ENCODE measurements at places on chromosomes 3 and 15.
A peak's percentile ranks its signal among the peaks of the same experiment; 100 is the strongest.

- DNase-seq: peak; percentile 44
Measured at GRCh38 chr15:101795455-101795854, 7.9 kb upstream of the OR4F6 start.

DNA sequence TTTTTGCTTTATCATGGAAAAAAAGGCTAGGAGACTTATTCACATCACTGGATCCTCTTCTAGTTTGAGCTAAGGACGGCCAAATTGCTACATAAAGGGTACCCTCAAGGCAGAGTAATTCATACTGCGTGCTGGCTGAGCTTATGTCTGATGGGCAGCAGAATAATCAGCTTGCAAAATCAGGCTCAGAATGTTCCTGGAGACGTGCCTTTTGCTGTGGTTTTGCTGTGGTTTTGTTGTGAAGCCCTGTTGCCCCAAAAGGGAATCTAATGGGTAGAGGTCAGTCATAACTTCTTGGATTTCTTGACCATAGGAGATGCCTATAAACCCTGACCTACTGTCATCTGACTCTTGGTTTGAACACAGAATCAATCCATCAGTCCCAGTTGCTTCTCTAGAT lies 189.9 kb downstream of the SOX2 start:
- DNase-seq: no peak

GRCh38 chr3:121362035-121362734 lies 183.6 kb downstream of the POLQ start:
- DNase-seq: no peak

DNA sequence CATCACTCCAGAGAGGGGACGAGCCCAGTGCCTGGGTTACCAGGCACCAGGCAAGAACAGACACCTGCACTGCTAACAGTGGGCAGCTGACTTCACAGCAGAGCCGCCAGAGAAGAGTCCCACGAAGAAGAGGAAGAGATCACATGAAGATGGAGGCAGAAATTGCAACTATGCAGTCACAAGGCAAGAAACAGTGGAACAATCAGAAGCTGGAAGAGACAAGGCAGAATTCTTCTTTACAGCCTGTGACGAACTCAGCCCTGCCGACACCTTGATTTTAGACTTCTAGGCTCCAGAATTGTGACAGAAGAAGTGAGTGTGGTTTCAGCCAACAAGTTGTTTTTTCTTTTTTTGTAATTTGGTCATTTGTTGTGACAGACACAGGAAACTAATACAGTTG lies 59.2 kb downstream of the IL12A start:
- DNase-seq: no peak

GRCh38 chr3:187767266-187768012 lies 22.2 kb upstream of the BCL6 start:
- no peak for DNase-seq

DNA sequence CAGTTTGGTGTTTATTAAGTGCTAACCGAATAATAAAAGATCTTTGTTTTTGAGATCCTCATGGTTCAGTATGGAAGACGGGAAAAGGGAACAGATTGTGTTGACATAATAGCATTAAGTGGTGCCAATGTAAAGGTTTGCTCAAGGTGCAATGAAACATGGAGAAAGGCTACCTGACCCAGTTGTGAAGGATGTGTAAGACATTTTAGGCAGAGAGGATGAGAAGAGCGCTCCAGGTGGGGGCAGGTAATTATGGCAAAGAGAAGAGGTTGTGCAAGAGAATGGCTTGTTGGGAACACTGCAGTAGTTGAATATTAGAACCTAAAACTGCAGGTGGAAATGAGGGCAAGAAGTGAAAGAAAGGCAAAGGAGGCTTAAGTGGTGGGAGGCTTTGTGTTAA lies 140.8 kb downstream of the DIPK2A start:
- no peak for DNase-seq

- no peak for DNase-seq
Measured at GRCh38 chr3:64985072-64985471, 297.3 kb upstream of the ADAMTS9 start.

DNA sequence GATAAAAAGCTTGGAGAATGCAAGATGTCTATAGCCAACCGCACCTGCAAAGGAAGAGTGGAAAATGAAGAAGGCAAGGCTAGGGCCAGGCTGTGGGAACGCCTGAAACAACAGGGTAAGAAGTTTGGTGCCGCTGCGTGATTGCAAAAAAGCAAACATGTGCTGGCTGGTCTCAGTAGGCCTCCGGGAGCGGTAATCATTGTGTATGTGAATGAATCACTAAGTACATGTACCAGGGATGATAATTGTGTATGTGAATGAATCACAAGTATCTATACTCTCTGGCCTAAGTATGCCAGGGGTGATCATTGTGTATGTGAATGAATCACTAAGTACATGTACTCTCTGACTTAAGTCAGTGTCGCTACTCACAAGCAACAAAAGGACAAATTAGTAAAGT lies 40.3 kb upstream of the PARL start:
- no peak for DNase-seq

DNA sequence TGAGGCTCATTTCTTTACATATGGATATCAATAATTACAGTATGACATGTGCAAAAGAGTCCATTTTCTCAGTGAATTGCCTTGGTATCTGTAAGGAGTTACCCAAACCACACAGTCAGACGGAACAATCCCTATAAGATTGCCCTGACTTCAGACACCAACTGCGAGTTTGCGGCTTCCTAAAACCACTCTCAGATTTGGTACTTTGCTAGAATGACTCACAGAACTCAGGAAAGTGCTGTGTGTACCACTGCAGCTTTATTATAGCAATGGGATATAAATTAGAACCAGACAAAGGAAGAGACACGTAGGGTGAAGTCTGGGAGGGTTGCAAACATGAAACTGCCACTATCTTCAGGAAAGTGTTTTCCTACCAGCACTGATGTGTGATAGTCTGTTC lies 45.8 kb upstream of the ATP13A3 start:
- DNase-seq: no peak

GRCh38 chr3:80087767-80088166 lies 320.0 kb upstream of the ROBO1 start:
- DNase-seq: peak; percentile 18
